IMR-90 (cell line): ENCODE measurements at places on chromosomes 7 and 10. TPM values are rescaled to one million over a fixed set of nuclear protein-coding genes. Genes with fewer than 3 reads are reported as not detected.

- no peaks in the 10 kb centered on the region for H3K4me1 ChIP-seq
- no peak overlapping the region for H3K4me3 ChIP-seq
- DNase-seq: peak; percentile 37
- H3K27me3 ChIP-seq: no peaks in the 10 kb centered on the region
Measured at GRCh38 chr7:107164092-107164491, 4.7 kb upstream of the HBP1 start.

GRCh38 chr7:116621649-116622048 lies 50.3 kb upstream of the MET start:
- no peaks in the 10 kb centered on the region for H3K36me3 ChIP-seq
- H3K27me3 ChIP-seq: peaks cover 17% of the 10 kb centered on the region
- H3K4me3 ChIP-seq: no peak overlapping the region

The CH25H gene
- 0.18 TPM in 1 of 2 replicates, not detected in the other for total RNA-seq

GRCh38 chr7:106568680-106569499 lies 92.1 kb downstream of the CCDC71L start:
- H3K36me3 ChIP-seq: no peaks in the 10 kb centered on the region
- H3K27ac ChIP-seq: peak overlapping the region; percentile 71; the same call in 1 of the 2 replicates
- peak; percentile 85 for DNase-seq
- H3K4me3 ChIP-seq: no peak overlapping the region

The CNPY1 gene
- not detected in 2 replicates for total RNA-seq

GRCh38 chr10:112554263-112554662 lies 107.2 kb downstream of the VTI1A start:
- H3K36me3 ChIP-seq: no peaks in the 10 kb centered on the region
- no peaks in the 10 kb centered on the region for H3K27me3 ChIP-seq
- H3K4me3 ChIP-seq: no peak overlapping the region

GRCh38 chr7:93145354-93145753 lies 2.8 kb downstream of the SAMD9L start:
- peaks cover 6% of the 10 kb centered on the region; the same call in 1 of the 2 replicates for H3K4me1 ChIP-seq
- no peaks in the 10 kb centered on the region for H3K27me3 ChIP-seq
- no peak for DNase-seq

DNA sequence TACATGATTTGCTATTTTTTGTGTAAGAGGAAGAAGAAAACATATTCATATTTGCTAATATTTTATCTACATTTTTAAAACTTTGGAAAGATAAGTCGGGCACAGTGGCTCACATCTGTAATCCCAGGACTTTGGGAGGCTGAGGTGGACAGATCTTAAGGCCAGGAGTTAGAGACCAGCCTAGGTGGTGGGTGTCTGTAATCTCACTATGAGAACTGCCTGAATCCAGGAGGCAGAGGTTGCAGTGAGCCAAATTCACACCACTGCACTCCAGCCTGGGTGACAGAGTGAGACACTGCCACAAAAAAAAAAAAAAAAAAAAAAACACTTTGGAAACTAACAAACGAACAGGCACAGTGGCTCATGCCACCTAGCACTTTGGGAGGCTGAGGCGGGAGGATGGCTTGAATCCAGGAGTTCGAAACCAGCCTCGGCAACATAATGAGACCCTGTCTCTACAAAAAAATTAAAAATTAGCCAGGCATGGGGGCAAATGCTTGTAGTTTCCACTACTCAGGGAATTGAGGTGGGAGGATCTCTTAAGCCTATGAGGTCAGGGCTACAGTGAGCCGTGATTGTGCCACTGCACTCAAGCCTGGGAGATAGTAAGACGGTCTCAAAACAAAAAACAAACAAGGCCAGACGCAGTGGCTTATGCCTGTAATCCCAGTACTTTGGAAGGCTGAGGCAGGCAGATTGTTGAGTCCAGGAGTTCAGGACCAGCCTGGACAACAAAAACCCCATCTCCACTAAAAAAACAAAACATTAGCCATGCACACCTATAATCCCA lies 25.6 kb downstream of the HERC4 start:
- peaks cover 9% of the 10 kb centered on the region; the same call in 1 of the 2 replicates for H3K4me1 ChIP-seq
- DNase-seq: no peak
- no peak overlapping the region for H3K27ac ChIP-seq

- H3K36me3 ChIP-seq: 0 out of 2 replicates have a peak, but pooled peaks cover 2% of the 10 kb centered on the region
- DNase-seq: peak; percentile 81
- H3K27me3 ChIP-seq: no peaks in the 10 kb centered on the region
- H3K4me1 ChIP-seq: peaks cover 2% of the 10 kb centered on the region; the same call in 1 of the 2 replicates
- no peak overlapping the region for H3K4me3 ChIP-seq
Measured at GRCh38 chr10:121910673-121911420, 17.0 kb downstream of the ATE1 start.

- H3K4me1 ChIP-seq: peaks cover 7% of the 10 kb centered on the region
- no peak overlapping the region for H3K27ac ChIP-seq
- H3K36me3 ChIP-seq: no peaks in the 10 kb centered on the region
- no peak for DNase-seq
Measured at GRCh38 chr10:132479024-132479602, 58.5 kb upstream of the INPP5A start.
